ENCODE measurements at places on chromosomes 13 and 19.

DNA sequence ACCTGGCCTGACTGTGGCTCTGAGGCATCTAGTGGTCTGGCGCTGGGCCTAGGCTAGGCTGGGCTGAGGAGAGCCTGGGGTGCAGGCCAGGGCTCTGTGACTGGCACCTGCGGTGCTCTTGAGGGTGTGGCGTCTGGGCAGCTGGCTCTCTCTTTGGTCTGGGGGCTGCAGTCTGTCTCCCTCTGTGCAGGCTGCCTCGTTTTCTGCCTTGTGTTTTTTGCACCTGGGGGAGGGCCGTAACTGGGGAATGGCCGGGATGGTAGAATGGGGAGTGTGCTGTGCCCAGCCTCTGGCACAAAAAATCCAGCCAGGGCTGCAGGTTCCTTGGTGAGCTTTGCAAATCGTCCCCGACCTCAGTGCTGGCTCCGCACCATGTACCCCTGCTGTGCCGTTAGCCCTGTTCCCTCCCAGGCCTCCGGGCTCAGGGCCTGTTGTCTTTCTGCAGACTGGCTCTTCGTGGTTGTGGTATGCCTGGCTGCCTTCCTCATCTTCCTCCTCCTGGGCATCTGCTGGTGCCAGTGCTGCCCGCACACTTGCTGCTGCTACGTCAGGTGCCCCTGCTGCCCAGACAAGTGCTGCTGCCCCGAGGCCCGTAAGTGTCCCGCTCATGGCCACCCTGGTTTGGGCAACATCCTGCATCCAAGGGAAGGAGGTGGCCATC, 6.5 kb upstream of the USF2 start:
- DNase-seq, result no peak

DNA sequence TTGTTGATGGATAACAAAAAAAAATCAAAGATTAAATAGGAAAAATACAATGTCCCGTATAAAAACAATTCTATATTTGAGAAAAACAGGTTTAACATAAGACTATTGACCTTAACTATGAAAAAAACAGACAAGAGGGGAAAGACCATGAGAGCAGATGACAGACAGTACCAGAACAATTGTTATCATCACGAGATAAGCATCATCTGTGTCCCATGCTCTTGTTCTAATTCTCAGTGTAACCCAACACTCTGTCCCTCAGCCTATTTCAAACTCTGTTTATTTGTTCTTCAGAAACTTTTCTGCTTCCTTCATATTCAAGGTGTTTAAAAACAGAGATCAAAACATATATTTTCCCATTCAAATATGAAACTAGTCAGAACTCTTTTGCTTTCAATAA, 216.4 kb downstream of the PCDH9 start:
- DNase-seq, result no peak

- no peak for DNase-seq
Observed at GRCh38 chr13:25213715-25214114, 41.6 kb upstream of the AMER2 start.

DNA sequence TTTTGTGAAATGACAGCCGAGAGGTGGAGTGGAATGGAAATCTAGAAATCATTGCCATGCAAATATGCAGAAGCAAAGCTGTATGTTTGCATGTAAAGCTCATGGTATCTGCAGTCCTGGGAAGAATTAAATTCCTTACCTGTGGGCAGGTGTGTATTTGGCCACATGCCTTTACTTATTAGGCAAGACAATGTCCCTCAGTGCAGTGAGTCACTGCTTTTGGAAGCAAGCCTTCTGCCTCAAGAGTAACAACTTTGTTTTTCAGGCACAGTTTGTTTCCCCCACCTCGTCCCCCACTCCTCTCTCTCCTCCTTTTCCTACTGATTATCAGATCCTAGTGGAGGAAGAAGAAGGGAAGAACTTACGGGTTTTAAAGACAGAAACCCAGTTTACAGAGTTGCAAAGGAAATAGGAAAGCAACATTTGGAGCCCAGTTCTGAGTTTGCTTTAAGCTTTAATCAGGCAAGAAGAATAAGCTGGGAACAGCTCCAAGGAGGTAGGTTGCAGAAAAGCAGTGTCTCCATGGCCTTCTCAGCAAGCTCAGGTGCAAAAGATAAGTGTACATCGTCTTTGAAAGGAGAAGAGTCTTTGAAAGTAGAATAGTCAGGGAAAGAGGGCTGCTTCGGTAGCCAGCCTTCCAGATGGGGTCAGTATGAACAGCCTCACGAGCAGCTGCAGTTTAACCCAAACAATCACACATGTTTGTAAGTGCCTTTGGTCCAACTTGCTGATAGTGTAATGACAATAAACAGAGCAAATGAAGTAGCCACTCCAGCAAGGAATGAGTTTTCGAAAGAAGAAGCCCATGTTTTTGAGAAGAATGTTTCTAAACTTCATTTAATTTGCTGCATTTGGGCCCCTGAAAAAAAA, 190.1 kb downstream of the KLF5 start:
- DNase-seq, result no peak

- no peak for DNase-seq
Observed at GRCh38 chr19:4151623-4152022, 1.8 kb upstream of the CREB3L3 start.

- no peak for DNase-seq
Observed at GRCh38 chr19:33547676-33548075, 26.1 kb upstream of the PEPD start.

DNA sequence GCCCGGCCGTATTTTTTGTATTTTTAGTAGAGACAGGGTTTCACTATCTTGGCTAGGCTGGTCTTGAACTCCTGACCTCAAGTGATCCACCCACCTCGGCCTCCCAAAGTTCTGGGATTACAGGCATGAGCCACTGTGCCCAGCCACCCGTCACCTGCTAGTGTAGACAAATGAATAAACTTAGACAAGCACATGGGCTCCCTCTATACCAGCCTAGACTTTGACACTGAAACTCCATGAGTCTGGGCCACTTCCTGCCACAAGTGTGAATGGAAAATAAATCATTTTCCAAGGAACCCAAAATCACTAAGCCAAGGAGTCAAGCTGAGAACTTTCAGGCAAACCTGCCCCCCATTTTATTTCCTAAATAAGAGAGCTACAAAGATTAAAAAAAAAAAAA, 27.0 kb upstream of the TPT1 start:
- no peak for DNase-seq

DNA sequence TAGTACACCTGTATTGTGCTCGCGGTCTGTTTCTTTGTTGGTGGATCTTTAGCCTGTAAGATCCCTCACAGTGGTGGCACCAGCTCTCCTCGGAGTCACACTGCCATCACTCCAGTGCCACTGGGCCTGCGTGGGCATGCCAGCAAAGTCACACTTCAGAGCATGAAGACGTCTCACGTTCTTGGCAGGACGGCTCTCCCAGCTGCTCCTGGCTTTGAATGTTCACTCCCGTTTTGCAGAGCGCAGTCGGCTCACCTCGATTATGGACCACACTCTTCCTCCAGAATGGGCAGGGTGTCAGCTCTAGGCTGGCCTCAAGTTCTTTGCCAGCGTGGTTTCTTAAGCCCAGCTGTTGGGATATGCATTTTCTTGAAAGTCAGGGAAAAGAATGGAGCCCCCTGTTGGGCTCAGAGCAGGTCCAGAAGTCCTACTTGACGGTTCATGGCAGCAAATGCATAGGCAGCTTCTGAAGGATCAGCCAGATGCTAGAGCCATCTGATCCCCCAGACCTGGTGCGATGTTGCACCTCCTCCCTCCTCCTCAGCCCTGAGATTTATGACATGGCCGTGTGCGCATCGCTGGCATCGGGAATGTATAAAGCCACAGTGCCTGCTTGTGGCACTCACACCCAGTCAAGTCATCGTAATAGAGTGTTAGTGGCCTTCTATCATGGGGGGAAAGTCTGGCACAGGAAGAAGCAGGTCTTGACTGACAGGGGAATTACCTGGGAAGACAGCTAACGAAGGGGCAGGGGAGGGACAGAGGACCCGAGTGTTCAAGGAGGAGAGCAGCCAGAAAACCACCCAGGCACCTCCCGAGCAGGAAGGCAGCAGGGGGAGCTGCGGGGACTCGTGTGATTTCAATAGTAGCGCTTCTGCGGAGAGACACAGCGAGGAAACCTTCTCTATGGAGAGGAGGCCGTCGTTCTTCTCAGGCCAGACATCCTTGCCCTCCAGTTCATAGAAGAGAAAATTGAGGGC, 40.2 kb upstream of the NPAS1 start:
- DNase-seq, result no peak

DNA sequence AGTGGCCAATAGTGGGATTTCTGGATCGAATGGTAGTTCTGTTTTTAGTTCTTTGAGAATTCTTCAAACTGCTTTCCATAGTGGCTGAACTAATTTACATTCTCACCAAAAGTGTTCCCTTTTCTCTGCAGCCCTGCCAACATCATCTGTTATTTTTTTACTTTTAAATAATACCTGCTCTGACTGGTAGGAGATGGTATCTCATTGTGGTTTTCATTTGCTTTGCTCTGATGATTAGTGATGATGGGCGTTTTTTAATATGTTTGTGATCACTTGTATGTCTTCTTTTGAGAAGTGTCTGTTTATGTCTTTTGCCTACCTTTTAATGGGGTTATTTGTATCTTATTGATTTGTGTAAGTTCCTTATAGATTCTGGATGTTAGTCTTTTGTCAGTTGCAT, 48.0 kb downstream of the RNASEH2B start:
- DNase-seq, result no peak

GRCh38 chr13:33057019-33057780, 41.0 kb downstream of the KL start:
- DNase-seq, result no peak

DNA sequence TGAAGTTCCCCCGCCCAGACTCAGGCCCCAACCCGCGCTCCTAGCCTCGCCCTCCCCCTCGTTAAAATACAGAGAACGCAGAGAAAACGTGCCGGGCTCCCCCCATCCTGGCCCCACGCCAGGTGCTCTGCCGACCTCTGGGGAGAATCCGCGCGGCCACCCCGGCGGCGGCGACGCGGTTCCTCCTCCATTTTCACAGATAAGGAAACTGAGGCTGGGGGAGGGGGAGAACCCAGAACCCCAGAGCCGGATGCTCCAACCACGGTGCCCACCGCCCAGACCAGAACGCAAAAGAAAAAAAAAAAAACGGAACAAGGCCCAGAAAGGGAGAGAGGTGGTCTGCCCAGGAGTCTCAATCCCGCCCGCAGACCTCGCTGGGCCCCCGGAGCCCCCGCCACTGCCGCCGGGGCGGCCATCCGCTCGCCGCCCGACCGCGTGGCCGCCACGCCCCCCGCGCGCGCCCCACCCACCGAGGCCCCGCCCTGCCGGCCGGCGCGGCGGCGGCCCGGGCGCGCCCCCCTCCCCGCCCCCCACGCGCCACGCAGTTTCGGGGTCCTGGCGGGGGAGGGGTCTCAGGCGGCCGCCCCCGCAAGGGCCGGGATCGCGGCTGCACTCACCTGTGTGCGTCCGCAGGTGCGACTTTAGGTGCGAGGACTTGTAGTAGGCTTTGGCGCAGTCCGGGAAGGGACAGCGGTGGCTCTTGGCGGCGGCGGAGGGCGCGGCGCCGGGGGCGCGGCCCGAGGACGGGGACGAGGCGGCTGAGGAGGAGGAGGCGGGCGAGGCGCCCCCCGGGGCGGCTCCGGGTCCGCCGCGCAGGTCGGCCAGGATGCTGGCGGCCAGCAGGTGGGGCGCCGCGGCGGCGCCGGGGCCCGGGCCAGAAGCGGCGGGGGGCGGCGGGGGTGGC, 703 bp downstream of the KLF16 start:
- no peak for DNase-seq

DNA sequence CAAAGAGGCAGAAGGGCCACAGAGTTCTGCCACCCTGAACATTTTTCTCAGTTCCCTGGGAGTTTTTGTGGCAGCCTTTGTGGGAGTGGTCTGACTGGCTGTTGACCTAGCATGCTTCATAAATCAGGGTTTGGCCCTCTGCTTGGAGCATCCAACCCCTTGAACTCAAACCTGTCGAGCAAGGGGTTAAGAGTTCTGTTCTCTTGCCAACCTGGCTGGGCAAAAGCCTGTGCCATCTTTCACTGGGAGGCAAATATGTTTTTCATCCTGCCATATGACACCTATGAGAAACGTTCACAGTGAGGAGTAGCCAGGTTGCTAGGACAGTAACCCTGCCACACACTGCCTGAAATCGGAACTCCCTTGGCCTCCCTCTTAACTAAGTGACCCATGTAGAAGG, 7.7 kb upstream of the TEX26 start:
- no peak for DNase-seq

DNA sequence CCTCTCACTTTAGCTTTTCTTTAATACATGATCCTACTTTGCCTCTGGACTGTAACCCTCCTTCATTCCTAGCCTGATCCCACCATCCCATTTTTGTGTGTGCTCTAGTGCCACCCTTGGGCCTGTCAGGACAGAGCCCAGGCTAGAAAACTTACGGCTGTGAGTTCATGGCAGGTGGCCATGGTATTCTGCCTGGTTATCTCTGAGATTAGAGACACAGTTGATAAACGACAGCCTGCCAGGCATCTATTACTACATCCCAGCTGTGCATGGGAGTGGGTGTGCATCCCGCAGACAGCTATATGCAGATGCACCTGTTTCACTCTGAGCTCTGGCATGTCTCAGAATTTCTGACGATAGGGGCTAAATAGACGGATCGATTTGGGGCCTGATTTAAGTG, 110.9 kb downstream of the HS6ST3 start:
- no peak for DNase-seq

DNA sequence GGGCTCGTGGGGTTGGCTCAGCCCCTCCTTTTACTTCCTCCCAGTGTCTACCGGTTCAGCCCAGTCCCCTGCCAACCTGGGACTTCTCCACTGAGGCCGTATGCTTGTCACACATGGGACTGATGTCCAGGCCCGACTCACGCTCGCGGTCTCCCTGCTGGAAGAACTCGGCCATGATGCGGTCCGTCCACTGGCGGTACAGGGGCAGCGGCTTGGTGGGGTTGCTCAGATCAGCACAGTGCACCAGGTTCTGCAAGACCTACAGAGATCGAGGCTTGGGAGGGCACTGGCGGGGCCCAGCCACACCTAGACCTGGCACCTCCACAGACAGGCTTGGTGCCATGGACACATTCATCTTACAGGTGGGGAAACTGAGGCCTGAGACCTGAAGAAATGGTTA, 7.8 kb upstream of the RAB3A start:
- DNase-seq, result no peak

GRCh38 chr19:55690769-55691545, 15.9 kb downstream of the EPN1 start:
- no peak for DNase-seq

DNA sequence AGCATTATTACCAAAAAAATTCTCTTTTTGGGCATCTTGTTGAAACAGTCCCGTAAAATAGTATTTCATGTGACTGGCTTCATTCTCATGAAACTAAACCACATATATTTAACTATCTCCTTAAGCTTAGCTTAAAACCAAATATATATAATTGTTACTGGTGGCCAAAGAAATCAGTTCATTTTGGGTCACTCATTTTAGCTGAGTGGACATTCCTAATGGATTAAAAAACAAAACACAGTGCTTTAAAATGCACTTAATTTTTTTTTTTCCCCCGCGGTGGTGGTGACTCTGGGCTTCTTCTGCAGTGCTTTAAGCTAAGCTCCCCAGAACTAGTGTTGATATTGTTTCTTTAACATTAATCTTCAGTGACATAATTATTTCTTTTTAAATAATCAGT, 540.1 kb downstream of the GPC6 start:
- no peak for DNase-seq

GRCh38 chr13:98285317-98285716, 108.2 kb upstream of the RNF113B start:
- DNase-seq, result no peak

GRCh38 chr13:50635504-50635903, 208.0 kb downstream of the DLEU7 start:
- no peak for DNase-seq

- no peak for DNase-seq
Observed at GRCh38 chr19:5247957-5248705, 92.5 kb downstream of the PTPRS start.

GRCh38 chr13:40164133-40164532, 502.3 kb downstream of the FOXO1 start:
- DNase-seq, result no peak
